ENCODE measurements at places on chromosomes 1 and 21. TPM values are rescaled to one million over a fixed set of nuclear protein-coding genes. Genes with fewer than 3 reads are reported as not detected.

Gene SPATA1
- total RNA-seq = 3.5 TPM

Gene RNU1-1
- 1,658 TPM for total RNA-seq

Gene NR0B2
- not detected for total RNA-seq

Gene PGBD2
- total RNA-seq = 8.9 TPM

Gene AKR7A3
- total RNA-seq = 0.53 TPM

Gene SLC9C2
- total RNA-seq = not detected

Gene SPATA46
- not detected for total RNA-seq

Gene NLRP3
- 4.1 TPM for total RNA-seq

Gene HLX
- total RNA-seq = not detected

Gene SYTL1
- 130 TPM for total RNA-seq

Gene TSTD1
- total RNA-seq = 60.7 TPM

Gene MYCL
- 0.10 TPM for total RNA-seq

Gene DMBX1
- total RNA-seq = 0.10 TPM

Gene TSPAN1
- total RNA-seq = not detected

Gene C1QA
- not detected for total RNA-seq
